ENCODE measurements at places on chromosomes 6 and 20.
A peak's percentile ranks its signal among the peaks of the same experiment; 100 is the strongest.

- no peak for DNase-seq
These were observed 32.3 kb downstream of the ID4 start for GRCh38 chr6:19869464-19869863.

DNA sequence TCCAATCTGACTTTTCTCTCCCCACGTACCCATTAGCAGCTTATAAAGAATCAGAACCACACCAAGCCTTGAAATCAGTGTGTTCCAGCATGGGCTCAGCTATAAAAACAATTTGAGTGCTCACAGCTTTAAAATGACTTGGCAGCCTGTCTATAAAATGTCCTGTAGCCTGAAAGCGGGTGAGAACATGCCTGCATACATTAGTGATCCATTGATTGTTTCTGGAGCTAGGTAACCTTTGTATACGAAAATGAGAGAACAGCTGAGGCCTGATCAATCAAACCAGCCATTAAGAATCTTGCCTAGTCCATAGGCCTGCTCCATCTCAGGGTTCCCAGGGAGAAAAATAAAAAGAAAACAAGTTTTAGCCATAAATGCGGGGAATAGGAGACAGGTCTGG, 245.8 kb upstream of the SULF2 start:
- no peak for DNase-seq

DNA sequence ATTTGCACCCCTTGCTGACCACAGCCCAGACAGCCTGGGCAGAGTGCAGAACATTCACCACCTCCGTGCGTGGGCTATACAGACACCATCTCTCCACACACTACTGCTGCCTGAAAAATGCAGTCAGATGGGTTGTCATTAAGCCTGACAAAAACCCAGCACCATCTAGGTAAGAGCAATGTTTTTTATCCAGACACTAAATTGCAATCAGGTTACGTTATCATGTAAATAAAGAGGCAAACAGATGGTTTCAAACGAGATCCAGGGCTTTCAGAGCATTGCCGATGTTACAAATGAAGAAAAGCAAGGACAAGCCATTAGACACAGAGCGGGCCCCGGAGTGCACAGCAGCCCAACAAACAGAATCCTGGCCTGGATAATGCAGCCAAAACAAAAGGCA, 269.6 kb downstream of the PKHD1 start:
- DNase-seq = no peak

DNA sequence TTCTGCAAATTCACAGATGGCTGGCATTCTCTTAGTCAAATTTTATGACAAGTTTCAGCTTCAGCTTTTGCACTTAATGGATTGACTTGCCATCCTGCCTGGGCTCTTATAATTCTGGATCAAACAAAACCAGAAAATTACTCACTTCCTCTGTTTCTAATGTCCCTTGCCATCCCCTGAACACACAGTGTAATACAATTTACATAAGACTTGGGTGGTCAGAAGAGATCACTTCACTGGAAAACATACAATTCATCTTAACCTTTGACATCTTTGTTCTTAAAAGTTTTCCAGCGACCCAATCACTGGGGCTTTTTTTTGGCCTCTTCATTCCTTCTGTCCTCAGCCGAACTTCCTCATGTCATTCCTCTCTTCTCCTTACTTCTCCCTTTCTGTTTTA, 199.0 kb downstream of the ARHGAP18 start:
- DNase-seq = no peak

DNA sequence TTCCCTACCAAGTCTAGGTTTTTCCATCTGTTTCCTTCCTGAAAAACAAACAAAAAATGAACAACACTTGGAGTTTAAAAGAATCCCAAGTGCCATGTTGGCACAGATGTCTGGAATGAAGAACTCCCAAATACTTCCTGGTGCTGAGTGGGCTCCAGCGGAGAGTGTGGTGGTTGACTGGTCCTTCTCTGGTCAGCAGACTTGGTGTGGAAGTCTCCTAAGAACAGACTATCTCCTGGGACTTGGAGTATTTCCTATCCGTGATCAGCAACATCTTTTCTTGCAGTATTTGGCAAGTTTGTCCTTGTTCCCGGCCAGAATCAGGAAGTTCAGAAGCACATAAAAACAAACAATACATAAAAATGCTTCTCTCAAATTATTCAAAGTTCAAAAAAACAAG, 154.1 kb downstream of the MTFR2 start:
- no peak for DNase-seq

- DNase-seq = no peak
These were observed 7.2 kb upstream of the MDGA1 start for GRCh38 chr6:37704923-37705238.

GRCh38 chr20:34676642-34677373, at the start of gene PIGU:
Gene PIGU (minus strand): TSS chr20:34677092. CDS start chr20:34677085, 7 bp downstream.
- peak; percentile 78 for DNase-seq

DNA sequence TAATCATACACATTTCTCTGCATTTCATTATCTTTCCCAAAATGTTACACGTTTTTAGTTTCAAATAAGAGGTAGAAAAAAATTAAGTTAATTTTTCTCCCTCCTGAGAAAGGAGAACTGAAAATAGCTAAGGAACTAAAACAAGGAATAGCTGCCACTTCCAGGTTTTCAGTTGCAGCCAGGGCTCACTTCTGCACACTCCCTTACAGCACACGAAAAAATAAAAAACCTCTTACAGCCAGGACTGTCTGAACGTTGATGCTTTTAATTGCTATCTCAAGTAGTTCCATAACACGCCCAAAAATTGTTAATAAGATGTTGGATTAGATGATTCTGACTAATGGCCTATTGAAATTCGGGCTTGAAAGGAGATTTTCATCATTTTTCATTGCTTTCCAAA, 153.7 kb upstream of the THBS2 start:
- DNase-seq = no peak

- DNase-seq = no peak
These were observed 144.4 kb upstream of the EXOC2 start for GRCh38 chr6:837380-837779.

DNA sequence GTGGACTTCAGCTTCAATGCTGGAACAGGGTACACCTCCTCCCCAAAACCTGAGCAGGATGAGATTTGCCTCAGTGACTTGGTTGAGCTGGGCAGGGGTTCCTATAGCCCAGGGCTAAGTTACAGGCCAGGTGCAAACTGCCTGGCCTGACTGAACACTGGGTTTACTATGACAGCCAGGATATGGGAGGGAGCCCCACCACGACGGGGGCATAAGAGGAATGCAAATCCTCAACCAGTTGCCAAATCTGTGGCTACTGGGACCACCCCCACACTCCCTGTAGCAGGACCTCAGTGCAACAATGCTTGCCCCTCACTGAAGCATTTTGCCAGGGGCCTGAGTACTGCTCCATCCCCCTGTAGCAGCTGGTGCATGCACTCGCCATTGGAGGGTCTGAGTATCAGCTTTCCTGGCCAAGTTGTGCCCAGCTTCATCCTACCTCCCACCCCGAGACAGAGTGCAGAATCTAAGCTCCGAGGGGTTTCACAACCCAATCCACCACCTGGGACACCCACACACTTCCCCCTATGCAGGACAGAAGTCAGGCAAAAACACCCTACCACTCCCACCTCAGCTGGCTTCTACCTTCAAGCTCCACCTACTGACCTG, 27.6 kb downstream of the TREML4 start:
- DNase-seq = no peak

- no peak for DNase-seq
These were observed 143.7 kb downstream of the TENT5A start for GRCh38 chr6:81608776-81609175.

- DNase-seq = peak; percentile 57
These were observed 48.8 kb downstream of the LAMA4 start for GRCh38 chr6:112205427-112206109.

DNA sequence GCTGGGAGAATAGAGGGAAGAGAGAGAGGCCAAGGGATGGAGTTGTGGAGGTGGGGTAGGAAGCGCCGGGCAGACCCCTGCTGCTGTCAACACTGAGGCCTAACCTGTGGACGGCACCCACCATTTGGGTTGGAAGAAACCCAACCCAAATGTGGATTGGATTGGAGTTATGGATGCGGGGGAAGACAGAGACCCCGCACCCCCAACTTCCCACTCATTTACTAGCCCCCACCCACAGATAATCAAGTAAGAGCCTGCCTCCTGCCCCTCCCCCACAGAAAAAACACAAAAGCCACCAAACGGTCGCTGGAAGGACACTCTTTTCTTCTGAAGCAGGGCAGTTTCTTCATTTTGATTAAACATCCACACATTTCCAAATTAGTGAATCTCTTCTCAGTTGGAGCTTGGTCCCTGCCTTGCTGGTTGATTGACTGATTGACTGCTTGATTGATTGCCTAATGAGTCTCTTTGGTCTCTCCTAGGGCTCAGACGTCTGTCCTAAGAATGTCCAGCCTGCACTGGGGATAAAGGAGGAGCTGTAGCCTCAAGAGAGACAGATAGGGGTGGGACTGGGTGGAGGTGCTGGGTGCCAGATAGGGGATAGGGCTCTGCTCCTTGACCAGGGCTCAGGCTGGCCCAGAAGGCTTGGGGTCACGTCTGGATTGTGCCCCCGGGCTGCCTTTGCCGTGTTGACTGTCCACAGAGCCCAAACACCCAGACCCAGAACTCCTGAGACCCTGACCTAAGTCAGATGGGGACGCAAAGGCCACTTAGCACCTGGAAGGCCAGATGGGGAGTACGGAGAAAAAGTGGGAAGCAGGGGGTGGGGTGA, 74.9 kb upstream of the FOXP4 start:
- no peak for DNase-seq

GRCh38 chr6:70351461-70351860, 48.6 kb upstream of the COL9A1 start:
- DNase-seq = no peak

DNA sequence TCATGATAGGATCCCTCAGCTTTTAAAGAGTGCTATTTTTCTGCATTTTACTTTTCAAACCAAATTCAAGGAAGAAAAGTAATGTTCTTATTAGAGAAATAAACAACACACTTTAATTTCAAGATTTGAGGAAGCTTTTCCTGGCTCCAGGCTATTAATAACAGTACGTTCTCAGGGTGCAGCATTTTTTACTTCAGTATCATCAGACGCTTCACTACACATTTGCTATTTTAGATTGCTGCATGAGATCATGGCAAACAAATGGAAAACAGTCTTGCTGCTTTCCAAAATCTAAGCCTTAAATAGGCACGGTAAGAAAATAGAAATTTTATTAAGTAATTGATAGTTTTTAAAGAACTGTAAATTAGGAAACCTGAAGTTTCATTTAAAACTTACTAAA, 253.6 kb upstream of the EXOC2 start:
- no peak for DNase-seq

DNA sequence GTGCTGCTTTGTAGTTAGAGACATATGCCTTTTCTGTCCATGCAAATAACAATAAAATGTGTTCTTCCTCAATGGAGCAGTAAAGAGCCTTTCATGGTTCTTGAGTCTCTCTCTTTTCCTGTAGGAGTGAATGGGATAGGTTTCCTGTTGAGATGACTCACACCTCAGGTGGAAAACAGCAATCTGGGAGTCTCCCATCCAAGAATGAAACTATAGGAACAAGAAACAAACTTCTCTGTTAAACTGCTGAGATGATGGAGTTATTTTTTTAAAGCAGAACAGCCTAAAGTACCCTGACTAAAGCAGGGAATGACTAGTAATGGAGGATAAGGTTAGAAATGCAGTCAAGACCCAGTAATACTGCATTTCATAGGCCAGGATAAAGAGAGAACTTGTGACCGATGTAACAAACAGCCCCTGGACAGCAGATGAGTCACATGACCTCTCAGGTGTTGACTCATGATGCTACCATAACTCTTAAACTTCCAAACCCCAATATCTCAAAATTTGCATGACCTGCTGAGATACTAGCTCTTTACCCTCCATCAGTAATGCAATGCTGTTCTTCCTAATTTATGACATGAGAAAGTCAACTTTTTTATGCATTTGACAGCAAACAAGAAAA, 548.9 kb downstream of the CBLN4 start:
- no peak for DNase-seq

GRCh38 chr20:17885076-17885475, 83.5 kb downstream of the SNX5 start:
- DNase-seq = no peak

DNA sequence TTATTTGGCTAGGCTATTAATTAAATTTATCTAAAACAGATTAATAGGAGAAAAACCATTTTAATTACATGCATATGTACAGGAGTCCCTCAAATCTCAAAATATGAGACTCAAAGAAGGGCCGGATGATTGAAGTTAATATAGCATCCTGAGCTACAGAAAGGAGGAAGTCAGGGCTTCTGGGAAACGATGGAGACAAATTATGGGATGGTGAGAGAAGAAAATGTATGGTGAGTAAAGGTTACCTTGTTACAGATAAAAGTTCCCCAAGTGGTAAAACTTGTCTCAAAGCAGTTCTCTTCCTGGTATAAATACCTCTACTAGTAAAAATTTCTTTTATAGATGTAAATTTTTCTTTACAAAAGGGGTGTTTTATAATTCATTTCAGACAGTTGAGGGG, 15.9 kb upstream of the BTN1A1 start:
- no peak for DNase-seq

GRCh38 chr6:33609528-33609927, 11.6 kb upstream of the ITPR3 start:
- no peak for DNase-seq

GRCh38 chr20:57433657-57434389, 42.6 kb downstream of the RBM38 start:
- DNase-seq = no peak

DNA sequence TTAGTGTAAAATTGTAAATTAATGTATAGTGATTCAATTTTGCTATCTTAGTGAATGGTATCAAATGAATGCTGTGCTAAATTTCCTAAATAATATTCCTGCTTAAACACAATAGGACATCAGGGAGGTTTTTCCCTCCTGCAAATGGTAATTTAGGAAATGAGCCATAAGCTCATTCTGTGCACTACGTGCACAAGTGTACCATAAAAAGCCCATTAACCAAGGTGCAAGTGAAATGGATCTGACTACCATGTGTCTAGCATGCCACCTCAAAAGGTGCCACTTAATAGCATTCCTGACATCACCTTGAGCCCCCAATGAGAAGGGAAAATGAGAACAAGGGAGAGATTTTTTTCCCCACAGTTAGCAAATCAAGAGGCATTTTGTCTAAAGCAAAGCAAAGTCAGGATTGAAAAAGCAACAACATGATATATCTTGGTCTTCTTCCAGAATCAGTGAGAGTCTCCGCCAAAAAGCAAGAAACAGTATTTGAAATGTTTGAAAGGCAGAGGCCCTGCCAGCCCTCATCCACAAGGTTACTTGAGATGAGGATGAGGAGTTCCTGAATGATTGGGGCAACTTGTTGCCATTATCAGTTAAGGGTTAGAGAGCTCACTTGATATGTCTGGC, 334.2 kb upstream of the RSPO3 start:
- no peak for DNase-seq

- DNase-seq = no peak
These were observed 13.6 kb downstream of the LRRC73 start for GRCh38 chr6:43496370-43497128.
